Hindlimb muscle (tissue), 1 donor: ENCODE measurements at places on chromosomes 6 and 20.

DNA sequence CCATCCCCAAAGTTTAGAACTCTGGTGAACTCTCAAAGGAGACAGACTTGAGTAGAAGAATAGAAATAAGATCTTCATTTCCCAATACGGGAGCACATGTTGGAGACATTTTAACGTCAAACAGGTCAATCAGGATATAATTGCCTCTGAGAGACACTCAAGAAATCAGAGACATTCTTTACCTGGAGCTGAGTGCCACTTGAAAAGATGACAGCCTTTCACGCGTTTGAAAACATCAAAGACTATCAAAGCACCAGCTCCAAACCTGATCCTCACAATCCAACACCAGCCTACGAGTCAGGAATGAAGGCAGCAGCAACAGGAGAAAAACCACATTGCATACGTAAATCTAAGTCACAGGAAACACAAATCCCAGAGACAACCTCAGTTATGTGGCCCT is 571.5 kb upstream of the CDH4 start:
- no peak for DNase-seq

- no peak for DNase-seq
These were observed 113.9 kb downstream of the EDN1 start for GRCh38 chr6:12403947-12404647.

GRCh38 chr20:25563362-25563761 is 22.0 kb downstream of the NINL start:
- DNase-seq = no peak

DNA sequence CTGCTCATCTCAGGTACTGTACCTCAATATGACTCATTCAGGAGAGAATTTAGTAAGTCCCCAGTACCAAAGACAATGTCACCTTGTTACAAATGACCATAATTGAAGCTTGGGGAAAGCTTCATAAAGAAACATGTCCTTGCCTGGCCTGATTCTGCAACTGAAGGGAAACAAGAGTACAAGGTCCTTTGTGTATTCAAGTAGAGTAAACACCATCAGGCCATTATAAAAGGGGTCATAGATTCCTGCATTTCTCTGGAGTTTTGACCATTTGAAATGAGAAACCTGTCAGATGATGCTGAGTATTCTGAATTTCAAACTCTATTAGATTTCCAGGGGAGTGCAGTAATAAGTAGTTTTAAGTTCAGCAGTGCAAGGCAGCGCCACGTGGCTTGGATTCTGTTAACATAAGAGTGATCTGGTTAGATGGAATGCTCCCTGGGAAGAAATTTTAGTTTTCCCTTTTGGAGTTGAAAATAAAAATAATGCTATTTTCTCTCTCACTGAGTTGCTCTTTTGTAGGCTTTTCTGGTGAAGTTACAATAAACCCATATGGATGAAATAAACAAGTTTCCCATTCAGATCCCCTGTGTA is 1054.3 kb downstream of the EPHA7 start:
- DNase-seq = peak; percentile 86

GRCh38 chr6:106620931-106621672 is 8.2 kb downstream of the RTN4IP1 start:
- DNase-seq = no peak

DNA sequence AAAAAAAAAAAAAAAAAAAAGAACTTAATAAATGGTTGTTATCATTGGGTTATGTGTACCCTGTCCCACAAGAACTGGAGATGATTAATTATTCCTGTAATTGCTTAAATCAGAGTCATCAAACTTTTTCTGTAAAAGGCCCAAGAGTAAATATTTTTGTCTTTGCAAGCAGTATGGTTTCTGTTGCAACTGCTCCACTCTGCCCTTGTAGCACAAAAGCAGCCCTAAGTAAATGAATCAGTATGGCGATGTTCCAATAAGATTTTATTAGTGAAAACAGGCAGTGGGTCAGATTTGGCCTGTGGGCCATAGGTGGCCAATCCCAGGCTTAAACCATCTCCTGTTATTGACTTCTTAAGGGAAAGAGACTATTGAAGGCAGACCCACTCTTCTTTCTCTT is 252.7 kb downstream of the TSHZ2 start:
- DNase-seq = no peak

GRCh38 chr6:108359901-108360882 is 65.3 kb downstream of the AFG1L start:
- DNase-seq = no peak

GRCh38 chr6:108621117-108621516 is 60.4 kb downstream of the FOXO3 start:
- DNase-seq = no peak

- DNase-seq = peak; percentile 44
These were observed 23.7 kb upstream of the PPP1R14C start for GRCh38 chr6:150119173-150119572.

GRCh38 chr20:46438156-46438750 is 31.8 kb upstream of the ELMO2 start:
- DNase-seq = peak; percentile 16

DNA sequence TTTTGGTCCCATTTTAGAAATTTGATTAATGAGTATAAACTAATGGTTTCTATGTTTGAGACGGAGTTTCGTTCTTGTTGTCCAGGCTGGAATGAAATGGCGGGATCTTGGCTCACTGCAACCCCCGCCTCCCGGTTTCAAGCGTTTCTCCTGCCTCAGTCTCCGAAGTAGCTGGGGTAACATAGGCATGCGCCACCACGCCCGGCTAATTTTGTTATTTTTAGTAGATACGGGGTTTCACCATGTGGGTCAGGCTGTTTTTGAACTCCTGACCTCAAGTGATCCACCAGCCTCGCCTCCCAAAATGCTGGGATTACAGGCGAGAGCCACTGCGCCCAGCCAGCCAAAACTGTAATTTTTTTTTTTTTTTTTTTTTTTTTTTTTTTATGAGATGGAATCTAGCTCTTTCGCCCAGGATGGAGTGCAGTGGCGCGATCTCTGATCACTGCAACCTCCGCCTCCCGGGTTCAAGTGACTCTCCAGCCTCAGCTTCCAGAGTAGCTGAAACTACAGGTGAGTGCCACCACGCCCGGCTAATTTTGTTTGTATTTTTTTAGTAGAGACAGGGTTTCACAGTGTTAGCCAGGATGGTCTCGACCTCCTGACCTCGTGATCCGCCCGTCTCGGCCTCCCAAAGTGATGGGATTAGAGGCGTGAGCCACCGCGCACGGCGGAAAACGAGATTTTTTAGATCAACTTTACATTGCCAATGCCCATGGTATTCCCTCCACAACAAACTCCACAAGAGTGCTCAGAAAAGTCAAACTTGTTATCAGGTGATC is 127.8 kb downstream of the HFE start:
- no peak for DNase-seq

GRCh38 chr6:33314943-33315792 is 1.3 kb upstream of the TAPBP start:
- no peak for DNase-seq

DNA sequence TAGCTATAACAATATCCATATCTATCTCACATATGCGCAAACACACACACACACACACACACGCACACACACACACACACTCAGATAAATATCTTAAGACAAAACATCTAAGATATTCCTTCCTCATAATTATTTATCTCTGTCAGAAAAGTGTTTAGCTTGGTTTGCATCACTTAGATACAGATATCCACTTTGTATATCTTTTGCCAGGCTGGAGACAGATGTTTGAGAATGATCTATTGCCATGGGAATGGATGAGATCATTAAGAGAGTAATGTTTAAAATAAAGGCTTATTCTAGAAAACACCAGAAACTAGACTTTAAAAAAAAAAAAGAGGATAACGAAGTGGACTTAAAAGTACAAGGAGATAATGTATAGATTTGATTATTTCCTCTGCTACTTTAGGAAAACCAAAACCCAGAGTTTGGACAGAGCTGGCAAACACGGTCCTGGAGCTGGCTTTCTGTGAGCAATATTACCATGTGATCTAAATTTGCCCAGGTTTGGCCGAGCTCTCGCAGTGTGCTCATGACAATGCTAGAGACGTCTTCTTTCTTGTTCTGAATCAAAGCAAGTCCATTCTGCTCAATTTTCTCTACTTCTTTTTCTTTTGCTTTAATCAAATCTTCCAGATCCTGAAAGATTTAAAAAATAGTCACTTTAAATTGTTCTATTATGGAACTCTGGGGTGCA is 411.8 kb downstream of the SYNE1 start:
- no peak for DNase-seq

- DNase-seq = no peak
These were observed 871.6 kb upstream of the GJE1 start for GRCh38 chr6:141261016-141261671.

DNA sequence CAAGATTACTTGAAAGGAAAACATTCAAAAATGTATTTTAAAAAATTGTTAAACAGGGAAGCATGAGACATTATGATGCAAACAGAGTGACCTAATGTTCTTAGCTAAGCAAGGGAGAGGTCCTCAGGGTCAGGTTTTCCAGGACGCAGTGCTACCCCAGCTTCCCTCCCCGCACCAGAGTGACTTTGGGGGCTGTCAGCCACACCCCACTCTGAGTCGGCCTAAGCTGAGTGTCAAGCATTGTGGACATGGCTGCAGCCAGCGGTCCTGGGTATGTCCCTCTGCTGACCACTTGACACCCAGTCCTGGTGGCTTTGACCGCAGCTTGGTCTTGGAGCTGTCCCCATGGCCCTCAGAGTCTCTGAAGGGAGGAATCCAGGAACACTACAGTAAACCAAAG is 54.9 kb upstream of the CD93 start:
- no peak for DNase-seq

GRCh38 chr20:57153238-57153905 is 113.1 kb downstream of the BMP7 start:
- no peak for DNase-seq
